ENCODE measurements at places on chromosomes 6 and 20.

- no peak for DNase-seq
These were observed 427.9 kb downstream of the QKI start for GRCh38 chr6:163842467-163842866.

- no peak for DNase-seq
These were observed 366.4 kb downstream of the BTBD9 start for GRCh38 chr6:38273325-38273724.

DNA sequence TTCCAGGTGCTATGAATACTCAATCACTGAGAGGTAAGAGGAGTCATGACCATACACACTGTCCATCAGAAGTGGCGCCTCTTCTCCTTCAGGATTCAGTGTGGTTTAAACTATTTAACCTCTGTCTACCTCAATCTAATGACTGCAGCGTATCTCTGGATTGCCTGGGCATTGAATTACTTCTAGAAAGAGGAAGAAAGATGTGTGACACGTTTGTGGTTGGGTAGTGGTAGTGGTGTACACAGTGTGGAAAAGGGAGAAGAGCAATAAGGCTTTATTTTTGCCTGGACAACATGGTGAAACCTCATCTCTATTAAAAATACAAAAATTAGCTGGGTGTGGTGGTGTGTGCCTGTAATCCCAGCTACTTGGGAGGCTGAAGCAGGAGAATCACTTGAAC is 38.0 kb upstream of the ECHDC1 start:
- no peak for DNase-seq

GRCh38 chr6:82178077-82178758 is 69.3 kb downstream of the IBTK start:
- no peak for DNase-seq

DNA sequence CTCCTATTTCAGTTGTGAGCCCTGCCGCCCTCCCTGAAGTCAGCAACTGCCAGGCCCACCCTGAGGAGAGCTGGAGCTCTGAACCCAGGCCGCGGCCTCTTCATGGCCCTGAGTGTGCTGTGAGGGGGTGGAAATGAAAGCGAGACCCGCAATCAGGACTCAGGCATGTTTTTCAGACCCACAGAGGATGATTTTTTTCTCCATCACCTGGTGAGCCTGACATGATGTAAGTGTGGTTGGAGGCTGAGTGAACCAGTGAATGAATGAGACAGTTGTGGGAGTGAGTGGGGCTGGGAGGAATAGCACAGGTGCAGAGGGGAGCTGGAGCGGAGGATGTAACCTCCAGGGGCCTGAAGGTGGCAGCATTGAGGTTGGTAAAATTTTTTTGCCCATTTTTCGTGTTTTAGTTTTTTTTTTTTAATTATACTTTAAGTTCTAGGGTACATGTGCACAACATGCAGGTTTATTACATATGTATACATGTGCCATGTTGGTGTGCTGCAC is 18.3 kb downstream of the RAET1L start:
- peak; percentile 3 for DNase-seq

DNA sequence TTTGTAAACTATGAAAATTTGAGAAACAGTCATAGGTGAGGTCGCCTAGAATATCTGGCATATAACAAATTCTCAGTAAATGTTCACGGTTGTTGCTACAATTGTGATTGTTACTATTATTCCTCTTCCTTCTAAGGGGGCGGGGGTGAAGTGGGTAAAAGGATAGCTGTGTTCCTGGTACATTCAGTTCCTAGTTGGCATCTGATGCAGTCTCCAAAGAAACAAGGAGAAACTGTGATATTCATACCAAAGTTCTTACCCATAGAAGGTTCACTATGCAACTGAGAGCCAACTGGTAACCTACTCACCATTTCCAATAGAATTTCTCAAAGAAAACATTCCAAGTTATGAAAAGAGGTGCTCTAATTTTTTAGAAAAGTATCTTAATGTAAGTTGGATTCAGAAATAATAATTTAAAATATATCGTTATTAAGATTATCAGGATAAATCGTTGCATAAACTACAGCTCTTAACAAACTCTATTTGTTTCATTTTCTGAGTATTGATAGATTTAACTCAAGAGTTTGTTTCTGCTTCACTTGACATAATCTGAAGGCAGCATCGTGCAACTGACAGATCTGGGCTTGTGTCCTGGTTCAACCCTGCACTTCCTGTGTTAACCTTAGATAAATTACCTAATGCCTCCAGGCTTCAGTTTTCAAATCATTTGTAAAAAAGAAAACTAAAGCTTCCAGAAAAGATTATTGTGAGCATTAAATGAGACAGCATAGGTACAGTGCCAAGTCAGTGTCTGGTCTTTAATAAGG is 13.3 kb upstream of the MAP7 start:
- no peak for DNase-seq

GRCh38 chr6:55239099-55239498 is 64.8 kb downstream of the HCRTR2 start:
- DNase-seq = no peak

DNA sequence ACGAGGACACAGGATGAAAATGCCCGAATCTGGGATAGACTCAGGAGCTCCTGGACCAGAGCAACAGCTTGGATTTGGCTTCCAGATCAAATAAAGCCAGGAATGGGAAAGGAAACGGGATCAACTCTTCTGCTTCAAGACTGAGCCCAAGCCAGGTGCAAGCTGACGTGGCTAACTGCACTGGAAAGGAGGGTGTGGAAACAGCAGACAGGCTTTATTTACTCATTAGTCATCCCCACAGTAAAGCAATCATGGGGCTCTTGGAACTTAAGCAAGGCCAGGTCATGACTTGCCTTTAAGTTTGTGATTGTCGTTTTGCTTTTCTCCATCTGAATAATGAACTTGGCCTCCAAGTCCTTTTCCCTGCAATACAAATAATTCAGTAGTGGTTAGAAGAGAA is 45.2 kb downstream of the KIF16B start:
- peak; percentile 74 for DNase-seq

DNA sequence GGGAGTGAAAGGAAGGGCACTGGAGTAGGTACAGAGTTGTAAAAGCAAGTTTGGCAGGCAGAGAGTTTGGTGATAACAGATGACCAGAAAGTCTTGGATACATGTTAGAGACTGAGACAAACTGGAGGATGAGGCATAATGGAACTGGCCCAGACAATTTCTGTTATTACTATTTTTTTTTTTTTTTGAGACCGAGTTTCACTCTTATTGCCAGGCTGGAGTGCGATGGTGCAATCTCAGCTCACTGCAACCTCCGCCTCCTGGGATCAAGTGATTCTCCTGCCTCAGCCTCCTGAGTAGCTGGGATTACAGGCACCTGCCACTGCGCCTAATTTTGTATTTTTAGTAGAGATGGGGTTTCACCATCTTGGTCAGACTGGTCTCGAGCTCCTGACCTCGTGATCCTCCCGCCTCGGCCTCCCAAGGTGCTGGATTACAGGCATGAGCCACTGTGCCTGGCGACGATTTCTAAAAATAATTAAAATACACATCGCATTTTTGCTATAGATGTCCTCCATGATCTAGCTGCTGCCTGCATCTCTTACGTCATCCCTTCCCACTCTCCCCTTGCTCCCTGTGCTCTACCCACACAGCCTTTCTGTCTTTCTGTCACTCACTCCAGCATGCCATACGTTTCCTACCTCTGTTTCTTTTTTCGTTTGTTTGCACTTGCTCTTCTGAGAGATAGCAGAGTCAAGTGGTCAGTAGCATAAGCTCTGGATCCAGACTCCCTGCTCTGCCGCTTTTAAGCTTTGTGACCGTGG is 23.5 kb downstream of the MAPK14 start:
- no peak for DNase-seq

GRCh38 chr20:25690427-25690826 is 6.2 kb downstream of the ZNF337 start:
- no peak for DNase-seq

DNA sequence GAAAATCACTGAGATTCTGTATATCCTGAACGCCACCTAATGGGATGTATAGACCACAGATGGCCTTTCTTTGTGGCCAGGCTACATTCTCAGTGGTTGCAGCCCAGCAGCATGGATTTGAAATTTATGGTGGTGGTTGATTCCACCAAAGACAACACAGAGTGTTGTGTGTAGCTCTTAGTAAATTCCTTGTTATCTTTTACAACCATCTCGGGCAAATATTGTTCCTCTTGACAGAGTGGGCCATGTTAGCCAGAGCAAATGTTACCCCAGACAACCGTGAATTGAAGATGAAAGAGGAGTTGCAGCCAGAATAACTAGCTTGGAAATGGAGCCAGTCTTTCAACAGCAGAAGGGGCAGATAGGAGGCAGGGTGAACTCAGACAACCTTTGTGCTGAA is 39.5 kb downstream of the SLC24A3 start:
- DNase-seq = no peak

GRCh38 chr6:93259332-93259731 is 160.0 kb downstream of the EPHA7 start:
- DNase-seq = no peak

GRCh38 chr6:133966654-133967329 is 13.8 kb downstream of the TBPL1 start:
- no peak for DNase-seq

GRCh38 chr6:52063584-52064344 is 23.6 kb downstream of the PKHD1 start:
- no peak for DNase-seq
